Left renal cortex interstitium (tissue), 4 donors: ENCODE measurements at places on chromosomes 1 and 21.

DNA sequence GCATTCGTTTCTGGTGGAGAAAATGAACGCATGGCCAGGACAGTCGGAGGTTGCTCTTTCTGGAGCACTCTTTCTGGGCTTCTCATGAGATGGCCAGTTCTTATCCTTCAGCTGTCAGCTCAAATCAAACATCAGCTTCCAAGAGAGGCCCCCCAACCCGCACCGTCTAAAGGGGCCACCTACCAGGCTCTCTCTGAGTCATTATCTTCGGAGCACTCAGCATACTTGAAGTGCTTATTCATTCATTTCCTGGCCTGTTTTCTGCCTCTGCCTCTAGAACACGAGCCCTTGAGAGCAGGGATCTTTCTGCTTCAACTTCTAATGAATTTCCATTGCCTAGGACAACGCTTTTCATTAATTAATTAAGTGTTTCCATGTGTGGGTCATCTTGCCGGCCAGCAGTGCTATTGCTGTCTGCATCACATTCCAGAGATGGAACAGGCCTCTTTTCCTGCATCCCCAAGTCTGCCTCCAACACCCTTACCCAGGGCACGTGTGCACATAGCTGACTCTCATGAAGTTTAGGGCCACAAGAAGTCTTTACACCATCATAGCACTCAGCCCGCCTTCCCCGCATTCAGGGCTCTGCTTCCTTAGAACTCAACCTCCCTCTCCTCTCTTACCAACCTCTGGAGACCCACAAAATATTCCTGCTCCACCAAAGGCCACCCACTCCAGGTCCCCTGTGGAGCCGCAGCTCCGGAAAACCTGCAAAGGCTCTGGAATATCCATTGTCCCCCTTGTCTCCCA is 52.1 kb upstream of the LAPTM5 start:
- DNase-seq, result no peak

DNA sequence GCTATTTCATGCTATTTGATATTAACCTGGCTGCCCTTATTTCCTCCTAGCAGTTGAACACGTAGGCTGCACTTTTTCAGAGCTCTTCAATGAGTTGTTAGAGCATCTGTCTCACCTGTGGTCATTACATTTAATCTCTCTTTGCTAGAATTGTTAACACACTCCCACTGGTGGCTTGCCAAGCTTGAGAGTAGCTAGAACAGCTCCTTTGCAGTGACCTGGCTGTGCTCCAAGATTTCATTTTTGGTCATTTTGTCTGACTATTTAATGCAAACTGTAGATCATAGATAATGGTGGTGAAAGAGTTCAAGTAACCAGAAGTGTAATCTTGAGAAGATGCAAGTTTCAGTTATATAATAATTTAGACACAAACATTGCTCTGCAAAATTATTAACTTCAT is 105.6 kb downstream of the LRRC7 start:
- DNase-seq, result no peak

DNA sequence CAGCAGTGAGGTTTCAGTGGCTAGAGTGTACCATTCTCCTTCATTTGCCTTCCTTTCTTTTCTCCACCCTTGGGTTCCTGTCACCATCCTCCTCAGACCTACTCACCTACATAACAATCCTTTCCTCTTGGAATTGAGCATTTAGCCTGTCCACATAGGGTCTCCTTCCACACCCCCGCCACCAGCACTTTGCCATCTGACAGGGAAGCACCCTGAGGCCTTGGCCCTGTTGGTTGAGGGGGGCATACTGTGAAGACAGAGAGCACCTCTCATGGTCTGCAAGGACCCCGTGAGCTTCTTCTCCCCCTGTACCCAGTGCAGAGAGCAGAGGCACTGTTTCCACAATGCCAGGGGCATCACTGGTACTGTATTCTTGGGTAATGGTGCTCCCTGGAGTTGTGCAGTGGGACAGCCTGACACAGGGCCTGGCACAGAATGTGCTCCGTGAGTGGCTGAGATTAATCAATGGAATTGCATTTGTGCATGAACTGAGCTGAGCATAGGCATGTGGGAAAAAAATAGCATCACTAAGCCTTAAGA is 14.9 kb upstream of the SLC5A9 start:
- no peak for DNase-seq

DNA sequence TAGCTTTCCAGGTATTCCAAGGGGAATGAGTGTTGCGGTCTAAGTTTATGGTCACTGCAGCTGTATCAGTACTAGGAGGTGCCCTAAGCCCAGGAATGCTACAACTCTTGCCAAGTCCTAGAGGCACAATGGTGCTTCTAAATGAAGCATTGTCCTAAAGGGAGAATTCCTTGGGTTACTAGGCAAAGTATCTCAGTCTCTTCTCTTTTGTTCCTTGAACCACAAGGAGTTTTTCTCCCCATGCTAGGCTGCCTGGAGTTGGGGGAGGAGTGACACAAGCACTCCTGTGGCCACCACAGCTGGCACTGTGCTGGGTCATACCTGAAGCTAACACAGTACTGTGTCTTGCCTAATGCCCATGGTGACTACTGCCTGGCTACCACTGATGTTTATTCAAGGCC is 50.7 kb downstream of the KMO start:
- DNase-seq, result no peak

GRCh38 chr1:91221017-91221416 is 183.6 kb downstream of the HFM1 start:
- DNase-seq, result no peak

- no peak for DNase-seq
Observed at GRCh38 chr1:231964241-231964640, 337.7 kb downstream of the DISC1 start.

GRCh38 chr1:64631346-64632034 is 113.4 kb upstream of the RAVER2 start:
- DNase-seq, result no peak

GRCh38 chr1:234238060-234238459 is 135.2 kb upstream of the COA6 start:
- no peak for DNase-seq

GRCh38 chr1:231841616-231842344 is 215.2 kb downstream of the DISC1 start:
- no peak for DNase-seq

GRCh38 chr1:59291561-59291960 is 5.3 kb upstream of the FGGY start:
- DNase-seq, result no peak

DNA sequence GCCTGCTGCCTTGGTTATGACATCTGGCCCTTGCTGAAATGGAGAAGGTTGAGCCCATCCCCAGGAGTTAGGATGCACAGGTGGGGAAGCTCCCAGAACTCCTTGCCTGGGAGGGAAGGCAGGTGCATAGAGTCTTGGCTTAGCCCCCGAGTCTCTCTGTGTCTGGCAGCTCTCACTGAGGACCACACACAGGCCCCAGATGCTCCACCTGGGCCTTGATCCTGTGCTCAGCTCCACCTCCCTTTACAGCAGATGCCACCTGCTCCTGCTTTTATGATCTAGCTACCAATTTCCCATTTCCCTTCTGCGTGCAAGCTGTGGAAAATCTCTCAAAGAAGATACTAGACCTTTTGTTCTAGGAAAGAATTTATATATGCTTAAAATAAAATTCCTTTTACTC is 28.8 kb upstream of the KCNJ6 start:
- no peak for DNase-seq

DNA sequence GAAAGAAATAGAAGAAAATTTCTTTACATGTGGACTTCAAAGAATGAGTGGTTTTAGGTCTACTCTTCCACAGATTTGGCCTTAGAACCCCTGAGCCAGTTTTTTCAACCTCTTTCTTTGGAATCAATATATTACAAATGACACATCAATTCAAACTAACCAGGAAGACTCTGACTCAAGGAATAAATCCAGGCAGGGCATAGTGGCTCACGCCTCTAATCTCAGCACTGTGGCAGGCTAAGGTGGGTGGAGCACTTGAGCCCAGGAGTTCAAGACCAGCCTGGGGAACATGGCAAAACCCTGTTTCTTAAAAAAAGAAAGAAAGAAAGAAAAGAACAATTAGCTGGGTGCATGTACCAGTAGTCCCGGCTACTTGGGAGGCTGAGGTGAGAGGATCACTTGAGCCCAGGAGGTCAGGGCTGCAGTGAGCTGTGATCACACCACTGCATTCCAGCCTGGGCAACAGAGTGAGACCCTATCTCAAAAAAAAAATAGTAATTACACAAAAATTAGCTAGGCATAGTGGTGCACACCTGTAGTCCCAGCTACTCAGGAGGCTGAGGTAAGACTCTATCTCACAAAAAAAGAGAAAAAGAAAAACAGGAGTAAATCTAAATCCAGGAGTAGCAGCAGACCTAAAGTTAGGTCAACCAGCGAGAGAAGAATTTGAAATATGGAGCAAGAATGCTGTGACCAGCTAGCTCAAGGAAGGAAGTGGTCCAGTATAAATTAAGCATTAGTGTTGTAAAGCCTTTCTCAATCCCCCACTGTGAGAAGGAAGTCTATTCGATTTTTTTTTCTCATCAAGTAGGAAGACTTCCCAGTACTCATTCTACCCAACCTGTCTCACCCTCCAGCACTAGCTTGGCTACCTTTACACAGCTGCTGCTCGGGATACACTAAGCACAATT is 1.9 kb downstream of the SORT1 start:
- DNase-seq, result no peak

GRCh38 chr1:47711184-47711847 is 273.5 kb downstream of the FOXD2 start:
- no peak for DNase-seq

DNA sequence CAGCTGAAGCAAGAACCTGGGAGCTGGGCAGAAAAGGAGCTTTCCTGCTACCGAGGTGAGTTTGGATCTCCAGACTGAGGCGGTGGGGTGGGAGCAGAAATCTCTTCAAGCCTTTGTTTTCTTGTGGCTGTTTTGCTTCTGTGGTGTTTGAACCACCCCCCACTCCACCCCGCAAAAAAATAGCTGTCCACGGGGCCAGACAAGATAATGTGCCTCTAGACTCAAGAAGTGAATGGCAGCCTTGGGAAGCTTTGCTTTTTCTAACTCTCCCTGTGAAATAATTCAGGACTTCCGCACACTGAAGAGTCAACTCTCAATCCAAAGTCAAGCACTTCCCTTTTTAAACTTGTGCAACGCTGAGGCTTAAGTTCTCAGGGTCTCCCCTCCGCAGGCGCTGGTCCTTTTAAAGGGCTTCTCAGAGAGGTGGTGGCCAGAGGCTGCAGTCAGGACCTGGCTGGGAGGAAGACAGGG is 159.6 kb upstream of the COA6 start:
- no peak for DNase-seq

- no peak for DNase-seq
Observed at GRCh38 chr1:78728359-78728758, 78.7 kb downstream of the IFI44 start.

DNA sequence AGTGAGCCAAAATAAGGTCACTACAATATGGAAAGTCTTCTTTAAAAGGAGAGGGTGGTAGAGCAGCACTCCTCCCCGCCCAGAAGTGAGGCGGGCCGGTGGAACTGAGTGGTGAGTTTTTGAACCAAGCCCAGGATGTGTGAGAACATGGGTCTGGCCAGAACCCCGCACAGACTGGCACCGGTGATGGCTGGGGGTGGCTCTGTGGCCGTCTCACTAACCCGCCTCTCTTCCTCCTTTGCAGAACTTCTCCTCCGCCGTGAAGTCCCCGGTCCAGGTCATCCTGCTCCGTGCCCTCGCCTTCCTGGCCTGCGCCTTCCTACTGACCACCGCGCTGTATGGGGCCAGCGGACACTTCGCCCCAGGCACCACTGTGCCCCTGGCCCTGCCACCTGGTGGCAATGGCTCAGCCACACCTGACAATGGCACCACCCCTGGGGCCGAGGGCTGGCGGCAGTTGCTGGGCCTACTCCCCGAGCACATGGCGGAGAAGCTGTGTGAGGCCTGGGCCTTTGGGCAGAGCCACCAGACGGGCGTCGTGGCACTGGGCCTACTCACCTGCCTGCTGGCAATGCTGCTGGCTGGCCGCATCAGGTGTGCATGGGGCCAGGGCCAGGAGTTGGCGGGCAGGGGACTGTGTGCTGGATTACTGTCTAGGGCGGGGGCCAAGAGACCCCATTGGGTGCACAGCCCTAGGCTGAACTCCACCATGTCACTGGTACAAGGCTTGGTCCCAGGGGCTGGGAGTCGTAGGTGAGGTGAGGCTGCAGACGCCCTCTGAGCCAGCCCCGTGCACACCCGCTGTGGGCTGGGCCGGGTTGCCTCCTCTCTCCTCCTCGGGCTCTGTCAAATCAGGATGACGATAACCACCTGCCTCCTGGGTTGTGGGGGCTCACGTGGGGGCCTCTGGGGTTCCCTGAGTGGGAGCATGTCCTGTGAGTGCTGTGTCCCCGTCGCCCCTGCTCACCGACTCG is 12.4 kb downstream of the TMEM201 start:
- DNase-seq, result no peak
